ENCODE measurements at places on chromosomes 13 and 19.

DNA sequence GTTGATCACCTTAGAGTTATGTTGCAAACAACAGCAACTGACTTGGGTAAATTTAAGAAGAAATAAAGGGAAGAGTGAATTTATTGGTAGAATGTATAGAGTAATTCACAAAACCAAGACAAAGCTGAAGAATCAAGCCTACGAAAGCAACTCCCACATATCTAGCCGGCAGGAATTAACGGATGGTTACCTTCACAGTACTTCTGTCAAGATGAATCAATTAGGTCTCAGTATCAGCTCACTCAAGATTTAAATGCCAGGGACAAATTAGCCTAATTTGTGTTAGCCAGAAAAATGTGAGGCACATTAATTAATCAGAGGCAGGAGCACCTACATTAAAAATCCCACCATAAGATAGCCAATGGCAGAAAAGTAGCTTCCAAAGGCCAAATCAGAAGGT lies 10.7 kb downstream of the KPNA3 start:
- DNase-seq = no peak

DNA sequence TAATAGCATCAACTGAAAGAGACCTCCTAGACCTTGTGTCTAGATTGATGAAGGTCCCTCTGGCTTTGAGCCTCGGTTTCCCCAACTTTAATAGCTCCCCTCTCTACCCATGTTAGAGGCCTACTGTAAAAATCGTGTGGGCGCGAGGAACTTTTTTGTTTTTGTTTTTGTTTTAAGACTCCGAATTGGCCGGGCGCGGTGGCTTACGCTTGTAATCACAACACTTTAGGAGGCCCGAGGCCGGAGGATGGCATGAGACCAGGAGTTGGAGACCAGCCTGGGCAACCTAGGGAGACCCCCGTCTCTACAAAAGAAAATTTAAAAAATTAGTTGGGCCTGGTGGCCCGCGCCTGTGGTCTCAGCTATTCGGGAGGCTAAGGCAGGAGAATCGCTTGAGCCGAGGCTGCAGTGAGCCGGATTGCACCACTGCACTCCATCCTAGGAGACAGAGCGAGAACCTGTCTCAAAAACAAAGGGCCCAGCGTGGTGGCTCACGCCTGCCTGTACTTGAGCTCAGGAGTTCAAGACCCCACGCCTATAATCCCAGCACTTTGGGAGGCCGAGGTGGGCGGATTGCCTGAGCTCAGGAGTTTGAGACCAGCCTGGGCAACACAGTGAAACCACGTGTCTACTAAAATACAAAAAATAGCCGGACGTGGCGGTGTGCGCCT lies 858 bp upstream of the PPP6R1 start:
- DNase-seq = no peak

- no peak for DNase-seq
Observed at GRCh38 chr19:6457958-6458694, 1.5 kb downstream of the SLC25A23 start.

- no peak for DNase-seq
Observed at GRCh38 chr13:35179494-35179893, 237.4 kb downstream of the NBEA start.

- no peak for DNase-seq
Observed at GRCh38 chr19:40078377-40078776, 12.4 kb downstream of the ZNF780A start.

- no peak for DNase-seq
Observed at GRCh38 chr19:21519488-21519887, 14.1 kb downstream of the ZNF429 start.

DNA sequence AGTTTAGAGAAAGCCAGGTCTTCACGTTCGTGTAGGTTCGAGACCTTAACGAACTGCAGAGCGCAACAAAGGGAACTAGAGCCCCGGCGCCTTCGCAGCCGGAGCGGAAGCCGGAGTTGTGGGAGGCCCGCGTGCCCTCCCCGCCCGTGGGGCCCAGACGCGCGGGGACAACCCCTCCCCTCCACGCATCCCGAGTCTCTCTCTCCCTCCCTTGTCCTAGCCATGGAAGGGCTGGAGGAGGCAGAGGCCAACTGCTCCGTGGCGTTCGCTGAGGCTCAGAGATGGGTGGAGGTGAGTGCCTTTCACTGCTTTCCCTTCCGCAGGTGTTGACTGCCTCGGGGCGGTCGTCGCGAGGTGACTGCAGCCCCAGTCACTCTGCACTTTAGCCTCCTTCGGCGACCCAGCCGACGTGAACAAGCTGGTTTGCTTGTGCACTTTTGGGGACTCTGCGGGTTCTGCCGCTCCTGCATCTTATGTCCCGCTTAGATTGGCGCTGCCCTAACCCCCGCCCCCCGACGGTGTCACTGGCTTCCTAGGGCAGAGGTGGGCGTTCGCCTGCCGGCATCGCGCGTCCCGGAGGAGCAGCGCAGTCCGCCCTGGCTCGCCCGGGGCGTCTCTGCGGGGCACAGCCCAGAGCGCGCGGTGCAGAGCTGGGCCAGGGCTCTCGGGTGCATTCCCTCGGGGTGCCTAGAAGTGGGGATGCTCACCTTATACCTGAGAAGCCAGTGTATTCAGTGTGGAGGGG lies 478 bp downstream of the LMO7 start:
- DNase-seq = no peak

Data from CD4-positive, alpha-beta T cell treated with Interleukin-15 for 1 hour (primary cell).